ENCODE measurements at places on chromosomes 5 and 9. TPM values are rescaled to one million over a fixed set of nuclear protein-coding genes. Genes with fewer than 3 reads are reported as not detected.

TDRD7 gene
- 1.5 TPM for total RNA-seq

IFNA13 gene
- not detected for total RNA-seq

DNA sequence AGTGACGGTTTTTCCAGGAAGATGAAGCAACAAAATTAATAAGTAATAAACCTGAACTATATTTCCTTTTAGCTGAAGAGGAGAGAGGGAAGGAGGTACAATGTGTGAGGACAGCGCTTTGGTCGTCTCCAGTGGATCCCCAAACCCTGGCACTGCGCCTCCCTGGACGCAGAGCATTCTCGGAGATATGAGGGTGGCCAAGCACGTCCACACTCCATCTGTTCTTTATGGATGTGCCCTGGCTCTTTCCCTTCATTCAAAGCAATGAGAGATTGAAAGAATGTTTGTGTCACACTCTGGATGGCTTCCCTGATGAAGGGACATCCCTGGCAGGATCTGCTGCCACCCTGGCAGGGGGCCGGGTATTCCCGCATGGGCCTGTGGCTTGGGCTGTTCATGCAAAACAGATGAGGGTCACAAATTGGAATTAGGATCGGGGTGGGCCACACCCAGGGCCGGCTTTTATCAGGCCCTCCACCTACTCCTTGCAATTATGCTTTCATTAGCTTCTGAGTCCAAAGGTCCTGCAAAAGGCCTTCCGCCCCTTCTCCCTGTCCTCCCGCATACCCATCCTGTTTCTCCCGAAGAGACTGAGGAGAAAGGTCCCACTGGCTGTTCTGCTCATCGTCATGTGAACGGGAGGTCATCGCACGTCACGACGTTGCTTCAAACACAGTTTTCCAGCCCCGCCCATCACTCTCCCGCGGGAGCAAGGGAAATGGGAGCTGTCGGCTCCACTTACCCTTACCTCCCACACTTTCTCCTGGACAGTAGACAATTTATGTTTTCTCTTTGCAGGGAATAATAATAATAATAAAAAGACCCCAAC, 286.1 kb upstream of the IRX4 start:
- H3K27me3 ChIP-seq: peaks cover 14% of the 10 kb centered on the region
- no peak overlapping the region for H3K4me3 ChIP-seq
- peak overlapping the region; percentile 72 for H3K27ac ChIP-seq
- no peaks in the 10 kb centered on the region for H3K36me3 ChIP-seq
- peaks cover 44% of the 10 kb centered on the region for H3K4me1 ChIP-seq

DNA sequence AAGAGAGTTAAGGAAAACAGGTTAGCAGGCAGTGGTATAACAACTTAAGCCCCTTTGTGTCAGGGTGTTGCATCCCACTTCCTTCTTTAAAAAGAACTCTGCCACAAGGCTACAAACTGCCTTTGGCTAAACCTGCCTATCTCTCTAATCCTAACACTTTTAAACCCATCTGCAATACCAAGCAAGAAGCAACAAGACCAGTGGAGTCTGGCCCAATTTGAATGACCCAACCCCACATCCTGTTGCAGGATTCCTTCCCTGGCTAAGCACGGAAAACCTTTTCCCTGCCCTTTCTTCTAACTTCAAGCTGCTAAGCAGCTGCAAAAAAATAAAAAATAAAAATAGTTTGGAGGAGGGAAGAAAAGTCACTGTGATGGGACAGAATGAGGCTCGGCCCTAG, 27.1 kb downstream of the ABCA1 start:
- no peak for DNase-seq
- H3K4me1 ChIP-seq: peaks cover 5% of the 10 kb centered on the region

MCC gene
- 10.8 TPM for total RNA-seq

C6 gene
- not detected for total RNA-seq

PSAT1 gene
- total RNA-seq: 166 TPM

- H3K4me1 ChIP-seq: peaks cover 7% of the 10 kb centered on the region
- no peaks in the 10 kb centered on the region for H3K36me3 ChIP-seq
- no peak overlapping the region for H3K4me3 ChIP-seq
- no peak overlapping the region for H3K27ac ChIP-seq
Measured at GRCh38 chr5:96904054-96904931, 28.0 kb downstream of the ERAP2 start.

CLIC3 gene
- total RNA-seq: not detected

SPINK13 gene
- total RNA-seq: not detected

DNA sequence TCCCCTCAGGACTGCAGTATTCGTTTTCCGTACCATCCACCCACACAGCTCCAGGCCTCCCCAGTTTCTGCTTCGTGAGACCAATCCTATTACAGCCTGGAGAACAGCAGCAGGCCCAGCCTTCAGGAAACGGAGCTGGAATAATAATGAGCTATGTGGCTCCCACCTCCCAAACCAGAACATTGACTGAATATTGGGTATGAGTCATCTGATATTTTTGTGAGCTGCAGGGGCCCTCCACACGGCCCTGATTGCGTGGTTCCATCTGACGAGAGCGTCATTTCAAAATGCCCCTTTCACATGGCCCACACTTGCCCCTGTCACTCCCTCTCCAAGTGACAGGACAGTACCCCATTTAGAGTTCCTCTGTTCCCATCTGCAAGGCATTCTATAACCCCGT, 192.0 kb downstream of the BRINP1 start:
- no peaks in the 10 kb centered on the region for H3K36me3 ChIP-seq
- peaks cover 14% of the 10 kb centered on the region for H3K4me1 ChIP-seq
- H3K27me3 ChIP-seq: no peaks in the 10 kb centered on the region
- H3K27ac ChIP-seq: no peak overlapping the region

PCDHGA2 gene
- 0.32 TPM for total RNA-seq

DNA sequence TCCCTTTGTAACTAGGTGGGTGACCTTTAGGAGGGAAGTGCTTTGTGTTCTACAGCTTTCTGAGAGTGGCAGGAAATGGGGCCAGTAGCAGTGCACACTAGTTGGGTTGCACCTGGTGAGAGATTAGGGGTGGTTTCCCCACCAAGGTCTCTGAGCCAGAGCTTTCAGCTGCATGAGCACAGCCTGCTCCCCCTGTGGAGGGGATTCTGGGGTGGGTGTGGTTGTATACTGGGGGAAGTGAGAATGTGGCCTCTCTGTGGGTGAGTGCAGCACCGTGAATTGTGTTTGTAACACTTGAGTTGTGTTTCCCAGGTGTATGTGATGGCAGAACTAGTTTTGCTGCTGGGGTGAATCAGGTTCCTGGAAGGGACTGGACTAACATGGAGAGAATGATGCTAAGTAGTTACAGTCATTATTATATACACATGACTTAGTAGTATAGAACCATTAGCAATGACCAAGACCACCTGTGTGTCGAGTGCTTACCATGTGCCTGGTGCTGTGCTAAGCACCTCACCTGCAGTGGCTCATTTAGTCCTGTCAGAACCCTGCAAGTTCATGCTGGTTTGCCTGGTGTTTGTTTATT, 11.8 kb upstream of the CXXC5 start:
- no peak for DNase-seq
- peaks cover 11% of the 10 kb centered on the region for H3K27me3 ChIP-seq
- peaks cover 48% of the 10 kb centered on the region for H3K4me1 ChIP-seq

SLC9A3 gene
- 1.7 TPM for total RNA-seq

- no peak overlapping the region for H3K4me3 ChIP-seq
- DNase-seq: no peak
- H3K36me3 ChIP-seq: no peaks in the 10 kb centered on the region
- H3K4me1 ChIP-seq: peaks cover 14% of the 10 kb centered on the region
- H3K27me3 ChIP-seq: no peaks in the 10 kb centered on the region
- no peak overlapping the region for H3K27ac ChIP-seq
Measured at GRCh38 chr9:135521608-135522095, 412 bp downstream of the LCN1 start.

- H3K36me3 ChIP-seq: no peaks in the 10 kb centered on the region
- H3K4me3 ChIP-seq: no peak overlapping the region
- H3K4me1 ChIP-seq: peaks cover 12% of the 10 kb centered on the region
- DNase-seq: no peak
- H3K27ac ChIP-seq: no peak overlapping the region
Measured at GRCh38 chr5:171427318-171428167, 8.1 kb downstream of the FGF18 start.

- H3K36me3 ChIP-seq: no peaks in the 10 kb centered on the region
- H3K27ac ChIP-seq: no peak overlapping the region
- no peak overlapping the region for H3K4me3 ChIP-seq
- H3K27me3 ChIP-seq: no peaks in the 10 kb centered on the region
- no peak for DNase-seq
- no peaks in the 10 kb centered on the region for H3K4me1 ChIP-seq
Measured at GRCh38 chr9:113788616-113789330, 87.3 kb upstream of the ZNF618 start.

GRCh38 chr9:22454016-22454415, 7.4 kb downstream of the DMRTA1 start:
- no peak for DNase-seq
- no peak overlapping the region for H3K27ac ChIP-seq
- H3K4me1 ChIP-seq: peaks cover 7% of the 10 kb centered on the region
- no peaks in the 10 kb centered on the region for H3K36me3 ChIP-seq
- H3K27me3 ChIP-seq: peaks cover under 1% of the 10 kb centered on the region

SPARC gene
- total RNA-seq: 422 TPM

- no peak for DNase-seq
Measured at GRCh38 chr9:116654059-116654355, 33.1 kb upstream of the TRIM32 start.

- no peaks in the 10 kb centered on the region for H3K27me3 ChIP-seq
- no peak overlapping the region for H3K27ac ChIP-seq
- H3K4me3 ChIP-seq: no peak overlapping the region
- no peaks in the 10 kb centered on the region for H3K36me3 ChIP-seq
- no peak for DNase-seq
Measured at GRCh38 chr9:138119202-138120027, 241.8 kb downstream of the CACNA1B start.

DNA sequence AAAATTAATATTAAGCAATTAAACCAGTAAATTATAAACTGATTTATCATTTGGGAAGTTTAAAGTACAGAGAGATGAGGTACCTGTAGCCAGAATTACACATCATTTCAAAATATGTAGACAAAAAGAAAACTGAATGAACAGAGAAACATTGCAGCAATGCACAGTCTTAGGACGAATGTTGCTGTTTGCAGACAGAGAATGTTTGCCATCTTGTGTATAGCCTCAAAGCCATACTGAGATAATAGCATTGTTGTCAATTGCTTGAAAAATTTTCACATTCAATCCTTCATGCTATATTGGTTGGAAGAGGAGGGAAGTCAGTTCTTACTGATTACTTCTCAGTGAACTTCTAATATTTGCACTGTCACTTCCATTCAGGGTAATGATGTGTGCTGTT, 326.2 kb downstream of the PRR16 start:
- H3K4me3 ChIP-seq: no peak overlapping the region
- H3K27me3 ChIP-seq: no peaks in the 10 kb centered on the region
- no peak for DNase-seq
- no peaks in the 10 kb centered on the region for H3K36me3 ChIP-seq

FAM221B gene
- 0.19 TPM for total RNA-seq

HTR4 gene
- not detected for total RNA-seq

DNA sequence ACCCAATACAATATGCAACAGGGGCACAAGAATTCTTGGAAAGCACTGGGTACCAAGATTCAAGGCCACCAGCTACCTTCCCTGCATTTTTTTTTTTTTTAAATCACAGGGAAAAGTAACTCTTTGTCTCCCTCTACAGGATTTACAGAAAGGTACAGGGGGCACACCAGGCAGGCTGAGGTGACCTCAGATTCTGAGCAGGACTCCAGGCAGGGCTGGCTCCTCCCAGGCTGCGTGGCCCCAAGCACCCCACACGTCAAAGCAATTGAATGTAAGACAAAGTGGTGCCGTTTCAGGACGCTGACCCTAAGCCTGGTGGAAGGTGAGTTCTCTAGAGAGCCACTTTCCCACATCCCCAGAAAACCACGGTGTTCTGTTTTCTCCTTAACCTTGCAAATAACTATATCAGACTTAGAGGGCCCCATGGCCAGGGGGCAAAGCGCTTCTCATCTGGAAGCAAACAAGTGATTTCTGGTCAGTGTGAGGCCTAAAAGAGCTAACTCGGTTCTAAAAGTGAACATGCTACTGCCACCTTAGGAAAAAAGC, 222.6 kb downstream of the ROR2 start:
- H3K4me3 ChIP-seq: no peak overlapping the region
- peak; percentile 44 for DNase-seq
- H3K27ac ChIP-seq: no peak overlapping the region

CCDC69 gene
- total RNA-seq: 1.8 TPM

Measured in neural crest cell (in vitro differentiated cells).